AG08395 (cell line): ENCODE measurements at places on chromosomes 6 and 20.
A peak's percentile ranks its signal among the peaks of the same experiment; 100 is the strongest.

- no peak for DNase-seq
Observed at GRCh38 chr20:61360940-61361339, 108.9 kb downstream of the CDH4 start.

DNA sequence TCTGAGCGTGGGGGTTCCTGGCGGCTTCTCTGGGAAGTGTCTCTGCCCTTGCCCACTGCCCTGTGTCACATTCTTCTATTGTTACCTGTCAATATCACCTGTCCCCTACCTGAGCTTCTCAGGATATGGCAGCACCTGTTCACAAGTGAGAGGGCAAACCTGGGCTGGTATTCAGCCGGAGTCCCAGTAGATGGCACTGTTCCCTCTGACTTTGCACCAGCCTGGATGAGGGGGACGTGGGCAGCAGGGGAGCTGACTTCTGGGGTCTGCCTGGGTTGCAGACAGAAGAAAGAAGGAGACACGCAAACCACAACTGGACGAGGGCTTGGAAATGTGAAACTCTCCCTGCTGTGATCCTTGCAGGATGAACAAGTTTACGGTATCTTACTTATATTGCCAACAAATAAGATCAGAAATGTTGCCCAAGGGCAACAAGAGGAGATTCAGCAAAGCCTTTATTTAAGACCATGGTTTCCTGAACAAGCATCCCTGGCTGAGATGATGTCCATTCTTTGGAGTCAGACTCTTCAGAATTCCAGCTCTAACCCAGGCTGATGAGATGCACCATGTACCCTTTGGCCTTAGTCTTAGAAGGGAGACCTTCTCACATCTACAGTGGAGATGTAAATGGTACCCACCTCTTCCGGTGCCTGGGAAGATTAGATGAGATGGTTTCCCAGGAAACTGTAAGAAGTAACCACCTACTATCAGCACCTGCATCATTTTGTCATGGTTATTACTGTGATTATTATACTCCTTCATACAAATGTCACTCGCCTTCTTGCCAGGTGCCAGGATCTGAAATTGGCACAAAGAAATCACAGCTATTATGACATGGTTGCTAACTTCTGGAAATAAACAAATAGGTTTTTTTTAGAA, 400.0 kb upstream of the CDH4 start:
- DNase-seq: no peak

DNA sequence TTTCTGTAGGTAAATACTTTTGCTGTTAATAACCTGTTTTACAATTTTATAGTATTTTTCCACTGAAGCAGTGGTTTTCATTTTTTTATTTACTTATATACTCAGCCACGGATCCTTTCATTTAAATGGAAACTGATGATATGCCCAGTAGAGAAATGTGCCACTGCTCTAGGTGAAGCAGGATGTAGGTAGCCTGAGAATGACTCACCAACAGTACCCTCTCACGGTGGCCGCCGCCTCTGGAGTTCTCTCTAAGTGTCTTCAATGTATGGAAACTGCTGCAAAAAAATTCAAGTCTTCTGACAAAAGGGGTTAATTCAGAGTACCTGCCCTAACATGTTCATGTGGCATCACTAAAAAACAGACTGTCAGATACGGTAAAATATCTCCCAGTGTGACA, 6.4 kb downstream of the EYA4 start:
- DNase-seq: no peak

DNA sequence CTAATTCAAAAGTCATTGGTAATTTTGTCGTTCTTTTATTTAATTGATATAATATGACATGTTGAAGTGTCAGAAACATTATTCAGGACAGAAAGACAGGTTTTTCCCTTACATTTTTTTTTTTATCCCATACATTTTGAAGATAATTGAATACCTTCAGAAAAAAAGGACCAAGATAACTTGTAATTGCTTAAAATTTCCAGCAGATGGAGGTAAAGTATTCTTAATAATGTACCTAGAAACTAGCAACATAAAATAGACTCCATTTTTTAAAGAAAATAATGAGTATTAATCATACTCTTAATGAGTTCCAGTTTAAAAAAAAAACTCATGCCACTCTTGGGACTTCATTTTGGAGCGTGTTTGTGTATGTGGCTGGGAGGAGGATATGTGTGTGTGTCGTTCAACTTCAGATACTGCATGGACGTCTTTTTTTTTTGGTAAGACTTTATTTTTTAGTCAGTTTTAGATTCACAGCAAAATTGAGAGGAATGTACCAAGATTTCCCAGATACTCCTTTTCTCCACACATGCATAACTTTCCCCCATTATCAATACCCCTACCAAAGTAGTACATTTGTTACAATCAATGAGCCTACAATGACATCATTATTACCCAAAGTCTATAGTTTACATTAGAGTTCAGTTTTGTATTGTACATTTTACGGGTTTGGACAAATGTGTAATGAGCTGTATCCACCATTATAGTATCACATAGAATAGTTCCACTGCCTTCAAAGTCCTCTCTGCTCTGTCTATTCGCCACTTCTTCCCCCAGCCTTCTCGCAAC, 79.4 kb downstream of the ROS1 start:
- DNase-seq: peak; percentile 40

DNA sequence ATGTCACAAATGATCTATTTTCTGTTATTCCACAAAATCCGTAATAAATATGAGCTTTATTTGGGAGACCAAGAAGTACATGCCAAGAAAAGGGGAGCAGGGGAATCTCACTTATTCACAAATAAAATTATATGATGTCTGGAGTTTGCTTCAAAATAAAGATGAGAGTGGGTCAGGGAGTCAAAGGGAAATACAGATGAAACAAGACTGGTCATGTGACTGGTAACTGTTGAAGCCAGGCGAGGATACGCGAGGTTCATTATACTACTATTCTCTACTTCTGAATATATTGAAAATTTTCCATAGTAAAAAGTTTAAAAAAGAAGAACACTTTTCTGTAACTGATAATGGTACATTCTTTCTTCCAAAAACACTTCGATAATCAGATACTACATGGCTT, 14.6 kb downstream of the EPB41L2 start:
- DNase-seq: no peak

GRCh38 chr20:16477632-16478031, 95.6 kb downstream of the KIF16B start:
- DNase-seq: no peak

GRCh38 chr6:121670511-121670910, 235.1 kb downstream of the GJA1 start:
- no peak for DNase-seq

DNA sequence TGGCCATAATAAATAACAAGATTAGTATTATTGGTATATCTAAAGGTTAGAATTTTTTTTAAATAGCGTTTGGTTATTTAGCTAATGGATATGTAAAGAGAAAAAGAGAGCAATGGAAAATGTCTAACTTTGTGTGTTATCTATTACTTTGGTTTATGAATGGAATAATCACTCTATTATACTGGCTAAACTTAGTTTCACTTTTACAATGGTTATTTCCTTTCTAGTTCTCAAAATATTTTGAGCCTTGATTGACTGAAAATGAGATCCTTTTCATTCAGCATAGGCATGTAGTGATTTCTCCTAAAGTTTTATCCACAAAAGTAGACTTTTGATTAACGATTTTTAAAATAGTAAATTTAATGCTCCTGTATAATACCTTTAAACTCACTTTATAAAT, 51.6 kb upstream of the MLIP start:
- peak; percentile 6 for DNase-seq

DNA sequence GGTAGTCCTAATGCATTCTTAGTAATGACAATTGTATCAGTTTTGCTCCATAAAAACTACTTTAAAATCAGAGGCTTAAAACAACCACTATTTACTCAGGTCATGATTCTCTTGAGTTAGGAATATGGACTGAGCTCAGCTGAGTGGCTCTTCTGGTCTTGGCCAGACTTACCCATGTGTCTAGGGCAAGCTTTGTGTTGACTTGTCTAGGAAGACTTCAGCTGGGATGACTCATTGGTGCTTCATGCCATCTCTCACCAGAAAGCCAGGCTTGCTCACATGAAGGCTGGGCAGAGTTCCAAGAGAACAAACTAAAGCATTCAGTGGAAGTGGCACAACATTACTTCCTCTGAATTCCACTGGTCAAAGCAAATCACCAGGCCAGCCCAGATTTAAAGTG, 155.3 kb downstream of the DHX35 start:
- no peak for DNase-seq

DNA sequence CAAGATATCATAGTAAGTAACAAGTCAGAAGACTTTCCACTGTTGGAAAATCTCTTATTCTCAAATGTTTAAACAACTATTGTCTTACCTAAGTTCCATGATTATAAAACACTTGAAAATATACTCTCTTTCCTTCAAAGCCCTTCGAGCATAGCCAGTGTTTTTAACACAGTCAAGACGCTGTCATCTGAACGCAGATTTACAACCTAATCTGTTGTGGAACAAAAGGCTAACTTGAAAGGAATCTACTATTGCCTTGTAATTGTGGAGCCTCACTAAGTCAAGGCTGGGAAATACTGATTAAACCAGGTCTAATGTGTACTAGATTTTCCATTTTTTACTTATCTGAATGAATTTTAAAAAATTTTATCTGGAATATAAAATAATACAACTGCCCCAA, 205.8 kb downstream of the TRDN start:
- DNase-seq: no peak

DNA sequence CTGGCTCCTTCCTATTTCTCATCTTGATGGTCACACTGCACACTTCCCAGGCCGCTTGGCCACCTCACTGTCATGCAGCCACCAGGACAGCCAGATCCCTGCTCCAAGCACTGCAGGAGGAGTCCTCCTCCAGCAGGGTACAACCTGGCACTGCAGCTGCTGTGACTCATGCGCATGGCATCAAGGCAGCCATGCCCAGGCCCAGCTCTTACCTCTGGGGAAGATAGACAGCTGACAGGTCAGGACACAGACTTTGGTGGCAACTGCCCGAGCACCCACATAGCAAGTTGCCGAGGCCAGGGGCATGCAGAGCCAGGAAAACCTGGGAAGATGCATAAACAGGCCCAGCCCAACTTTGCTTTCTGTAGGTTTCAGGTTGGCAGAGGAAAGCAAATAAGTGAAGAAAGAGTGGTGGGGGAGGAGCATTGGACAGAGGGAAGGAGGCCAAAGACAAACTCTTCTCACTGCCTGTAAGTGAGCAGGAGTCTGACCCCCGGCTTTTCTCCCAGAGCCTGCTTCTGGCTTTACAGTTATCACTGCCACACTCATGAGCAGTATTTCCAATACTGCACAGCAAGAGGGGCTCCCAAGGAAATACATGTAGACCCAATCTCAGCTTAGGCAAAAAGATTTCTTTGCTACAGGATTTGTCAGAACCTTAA, 38.8 kb downstream of the SLC22A3 start:
- peak; percentile 9 for DNase-seq

DNA sequence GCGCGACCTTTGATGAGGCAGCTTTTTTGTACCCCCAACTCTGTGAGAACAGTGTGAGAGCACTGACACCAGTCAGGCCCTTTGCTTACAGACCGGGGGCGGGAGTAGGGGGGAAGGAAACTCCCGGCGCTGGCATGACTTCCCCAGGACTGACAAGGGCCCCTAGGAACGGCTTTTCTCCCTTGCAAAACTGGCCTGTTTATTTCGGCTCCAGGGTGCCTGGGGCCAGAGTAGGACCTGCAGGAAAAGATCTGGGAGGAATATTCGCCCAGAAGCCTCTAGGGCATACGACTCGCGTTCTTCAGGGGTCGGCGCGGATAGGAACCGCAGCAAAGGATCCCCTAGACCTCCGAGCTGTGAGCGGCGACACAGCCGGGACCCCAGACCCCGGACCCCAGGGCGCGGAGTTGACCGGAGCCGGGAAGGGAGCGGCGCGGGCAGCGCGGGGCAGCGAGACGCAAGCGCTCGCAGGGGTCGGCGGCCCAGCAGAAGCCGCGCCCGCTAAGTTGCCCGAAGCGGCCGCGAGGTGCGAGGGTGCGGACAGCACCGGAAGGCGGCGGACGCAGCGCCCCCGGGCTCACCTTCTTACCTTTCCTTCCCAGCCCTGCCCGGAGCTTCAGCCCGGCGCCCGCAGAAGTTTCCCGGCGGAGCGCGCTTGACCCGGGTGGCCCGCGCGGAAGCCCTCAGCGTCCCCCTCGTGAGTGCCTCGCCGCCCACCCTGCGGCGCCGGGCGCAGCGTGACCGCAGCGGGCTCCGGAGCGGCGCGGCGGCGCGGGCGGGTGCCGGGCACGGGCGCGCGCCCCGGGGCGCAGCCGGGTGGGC, at the start of gene POPDC3:
POPDC3 (minus strand) TSS at position 771 of the 822 bp plus-strand sequence. CDS start 18,105 bp downstream, outside the sequence.
- peak; percentile 30 for DNase-seq

DNA sequence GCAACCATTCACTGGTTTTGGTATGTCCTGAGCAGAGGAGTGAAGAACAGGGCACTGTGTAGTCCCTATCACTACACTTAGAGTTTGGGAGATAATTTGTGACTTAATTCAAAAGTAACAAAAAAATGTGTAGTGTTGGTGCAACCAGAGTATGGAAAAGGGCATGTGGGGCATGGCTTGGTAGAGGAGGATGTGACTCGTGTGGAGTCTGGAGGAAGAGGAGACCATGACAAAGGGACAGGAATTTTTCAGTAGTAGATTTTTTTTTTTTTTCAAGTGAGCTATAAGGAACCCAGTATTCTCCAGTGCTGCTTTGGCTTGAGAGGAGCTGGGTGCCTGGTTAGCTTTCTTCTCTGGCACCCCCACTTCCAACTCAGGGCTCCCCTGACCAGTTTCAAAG, 5.1 kb downstream of the MTRES1 start:
- DNase-seq: peak; percentile 48

DNA sequence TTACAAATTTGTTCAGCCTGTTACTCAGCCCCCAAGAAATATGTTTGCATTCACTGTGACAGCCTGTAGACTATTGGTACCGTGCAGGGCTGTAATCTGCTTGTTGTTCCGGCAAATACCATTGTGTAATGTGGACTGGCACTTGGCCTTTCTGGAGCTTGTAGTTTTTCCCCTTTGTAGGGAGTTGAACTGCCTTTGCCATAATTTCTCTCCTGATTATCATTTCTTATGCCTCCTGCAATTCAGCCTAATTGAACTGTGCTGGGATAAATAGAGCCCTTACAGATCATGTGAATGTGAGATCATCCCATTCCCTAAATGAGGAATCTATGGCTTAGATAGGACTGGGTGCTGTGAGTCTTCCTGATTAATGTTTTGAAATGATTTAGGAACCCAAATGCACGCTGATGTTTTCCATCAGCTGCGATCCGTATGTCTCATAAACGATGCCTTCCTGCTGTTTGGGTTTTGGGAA, 185.1 kb downstream of the JARID2 start:
- no peak for DNase-seq

GRCh38 chr6:160789263-160790027, 87.4 kb downstream of the PLG start:
- no peak for DNase-seq

GRCh38 chr6:157779705-157780604, 43.1 kb upstream of the SNX9 start:
- DNase-seq: peak; percentile 70

- peak; percentile 89 for DNase-seq
Observed at GRCh38 chr6:42694586-42694985, 27.8 kb downstream of the PRPH2 start.

GRCh38 chr6:3163248-3163594, 5.9 kb upstream of the TUBB2A start:
- DNase-seq: no peak
